Fibroblast of skin of left biceps (primary cell): ENCODE measurements at places on chromosomes 7 and 10.

DNA sequence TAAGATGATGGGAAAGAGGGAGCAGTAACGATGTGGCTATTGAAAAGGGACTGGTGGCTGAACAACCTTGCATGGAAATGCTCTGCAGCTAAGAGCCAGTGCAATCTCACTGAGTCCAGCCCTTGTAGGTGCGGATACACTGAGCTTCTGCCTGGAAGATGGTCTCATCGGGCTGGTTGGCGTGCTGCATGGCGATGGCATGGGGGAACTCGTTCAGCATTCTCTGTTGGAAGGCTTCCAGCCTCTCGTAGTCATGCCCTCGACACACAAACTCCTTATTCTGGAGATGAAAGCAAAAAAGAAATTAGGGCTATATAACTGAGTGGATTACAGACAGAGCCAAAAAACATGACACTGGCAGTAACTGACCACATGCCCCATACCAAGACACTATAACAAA lies 197.8 kb upstream of the IMMP2L start:
- DNase-seq = no peak

- DNase-seq = no peak
These were observed 128.7 kb downstream of the C10orf105 start for GRCh38 chr10:71590781-71591350.

DNA sequence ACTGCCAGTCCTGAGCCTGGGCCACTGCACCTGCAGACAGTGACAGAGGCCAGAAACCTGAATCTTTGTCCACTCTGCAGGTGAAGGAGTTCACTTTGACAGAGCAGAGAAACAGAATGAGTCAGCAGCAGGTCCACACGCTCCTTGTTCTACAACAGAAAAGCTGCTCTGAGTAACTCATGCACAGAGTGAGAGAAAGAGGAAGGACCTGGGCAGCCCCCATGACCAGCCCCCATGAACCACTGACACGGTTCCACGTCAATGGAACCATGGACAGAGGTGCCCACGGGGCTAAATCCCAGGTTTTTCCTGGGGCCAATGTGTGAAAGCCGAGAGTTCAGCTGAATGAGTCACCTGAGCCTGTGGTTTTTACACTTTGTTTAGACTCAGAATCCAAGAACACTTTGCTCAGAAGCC lies 40.8 kb upstream of the CTBP2 start:
- no peak for DNase-seq

DNA sequence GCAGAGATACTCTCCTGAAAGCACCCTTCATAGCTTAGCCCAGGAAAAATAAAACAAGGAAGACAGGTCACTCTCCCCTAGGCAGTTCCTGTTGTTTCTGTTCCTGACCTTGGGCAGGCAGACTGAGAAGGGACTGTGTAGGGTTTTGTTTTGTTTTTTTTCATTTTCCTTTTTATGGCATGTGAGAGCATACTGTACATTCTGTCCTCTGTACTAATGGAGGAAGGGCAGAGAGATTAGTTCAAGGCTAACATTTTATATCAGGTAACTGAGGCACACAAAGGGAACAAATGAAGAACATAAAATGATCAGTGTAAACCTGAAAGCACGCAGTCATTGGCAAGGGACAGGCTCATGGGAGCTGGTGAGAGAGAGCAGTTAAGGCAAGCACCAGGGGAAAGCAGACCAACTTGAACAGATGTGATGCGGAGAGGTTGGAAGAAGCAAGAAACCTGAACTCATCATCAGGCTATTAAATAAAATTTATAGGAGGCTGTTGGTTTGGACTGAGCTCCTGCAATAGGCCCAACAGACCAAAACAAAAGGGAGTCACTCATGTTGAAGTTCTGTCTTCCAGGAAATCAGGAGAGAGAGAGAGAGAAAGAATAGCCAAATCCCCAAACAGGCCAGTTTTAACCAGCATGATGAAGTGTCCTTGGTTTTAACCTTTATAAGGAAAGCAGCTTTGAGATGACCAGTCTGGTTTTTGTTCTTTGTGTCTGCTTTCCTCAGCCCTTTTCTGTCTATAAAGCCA lies 34.1 kb upstream of the PDCD4 start:
- no peak for DNase-seq

- DNase-seq = no peak
These were observed 36.5 kb downstream of the NRBF2 start for GRCh38 chr10:63169624-63170023.

DNA sequence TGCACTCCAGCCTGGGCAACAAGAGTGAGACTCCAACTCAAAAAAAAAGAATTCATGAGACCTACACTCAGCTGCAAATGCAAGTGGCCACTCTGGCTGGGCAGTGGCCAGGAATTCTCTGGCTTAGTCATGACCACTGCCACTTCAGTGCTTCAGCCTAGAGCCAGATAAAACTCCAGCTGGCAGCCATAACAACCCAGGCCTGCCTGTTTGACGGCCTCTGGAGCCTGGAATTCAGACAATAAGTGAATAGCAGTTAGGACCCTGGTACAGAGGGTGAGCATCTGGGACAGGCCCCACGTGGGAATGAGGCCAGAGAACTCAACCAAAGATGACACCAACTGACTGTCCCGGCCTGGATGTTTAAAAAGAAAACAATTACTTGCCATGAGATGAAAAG lies 18.9 kb downstream of the RCC1L start:
- no peak for DNase-seq

GRCh38 chr7:108086546-108086945 lies 43.6 kb downstream of the LAMB4 start:
- no peak for DNase-seq

GRCh38 chr7:1931256-1931950 lies 261.3 kb downstream of the ELFN1 start:
- DNase-seq = no peak

DNA sequence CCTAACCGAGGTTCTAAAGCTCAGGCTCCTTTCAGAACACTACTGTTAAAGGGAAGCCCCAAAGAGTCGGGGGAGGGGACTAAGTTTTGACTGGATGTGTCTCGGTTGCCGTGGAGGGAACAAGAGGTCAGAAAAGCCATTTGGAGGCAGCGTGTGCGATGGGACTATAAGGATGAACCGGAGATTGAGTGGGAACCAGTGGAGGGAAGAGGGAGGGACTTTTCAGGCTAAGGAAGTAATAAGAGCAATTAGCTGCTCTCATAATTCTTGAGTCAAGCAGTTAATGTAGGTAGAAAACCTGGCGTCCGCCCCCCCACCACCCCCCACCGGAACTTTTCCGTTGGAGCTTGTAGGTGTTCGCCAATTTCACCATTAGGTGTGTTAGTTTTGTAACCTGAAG lies 491 bp upstream of the AKAP9 start:
- no peak for DNase-seq

DNA sequence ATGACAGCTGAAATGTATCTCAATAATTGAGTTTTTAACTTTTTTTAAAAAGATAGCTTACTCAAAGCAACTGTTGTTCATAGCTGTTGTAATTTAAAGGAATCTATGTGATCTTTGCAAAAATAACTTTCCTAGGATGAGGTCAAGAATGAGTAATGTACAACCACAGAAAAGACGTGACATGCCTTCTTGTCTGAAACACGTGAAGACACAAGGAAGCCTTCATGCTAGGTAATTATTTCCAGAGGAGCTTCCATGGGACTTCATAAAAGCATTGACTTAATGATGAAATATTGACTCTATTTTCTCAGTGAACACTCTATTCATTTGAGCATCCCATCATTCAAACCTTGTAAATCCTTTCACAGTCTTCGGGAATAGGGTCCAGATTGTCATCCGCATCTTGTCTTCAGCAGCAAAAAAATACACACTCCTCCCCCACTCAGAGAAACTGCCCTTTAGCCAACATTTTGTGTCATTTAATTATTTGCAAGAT lies 528.0 kb downstream of the NRG3 start:
- DNase-seq = peak; percentile 9

DNA sequence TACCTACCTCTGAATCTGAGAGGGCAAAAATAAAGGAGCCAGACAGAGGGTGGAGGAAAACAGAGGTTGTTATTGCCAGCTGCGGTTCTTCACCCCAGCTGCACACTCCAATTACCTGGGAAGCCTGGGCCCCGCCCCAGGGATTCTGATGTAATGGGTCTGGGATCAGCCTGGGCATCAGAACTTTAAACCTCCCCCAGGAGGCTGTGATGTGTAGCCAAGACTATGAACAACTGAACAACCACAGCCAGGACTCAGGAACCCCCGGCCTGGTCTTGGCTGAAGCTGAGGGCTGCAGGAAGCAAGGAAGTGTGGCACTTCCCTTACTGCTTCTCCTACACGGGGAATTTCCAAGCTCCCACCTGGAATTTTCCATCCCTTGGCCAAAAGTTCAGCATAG lies 89.3 kb downstream of the HIP1 start:
- no peak for DNase-seq

- DNase-seq = peak; percentile 90
These were observed 97.6 kb upstream of the ZNF438 start for GRCh38 chr10:31129271-31129670.

DNA sequence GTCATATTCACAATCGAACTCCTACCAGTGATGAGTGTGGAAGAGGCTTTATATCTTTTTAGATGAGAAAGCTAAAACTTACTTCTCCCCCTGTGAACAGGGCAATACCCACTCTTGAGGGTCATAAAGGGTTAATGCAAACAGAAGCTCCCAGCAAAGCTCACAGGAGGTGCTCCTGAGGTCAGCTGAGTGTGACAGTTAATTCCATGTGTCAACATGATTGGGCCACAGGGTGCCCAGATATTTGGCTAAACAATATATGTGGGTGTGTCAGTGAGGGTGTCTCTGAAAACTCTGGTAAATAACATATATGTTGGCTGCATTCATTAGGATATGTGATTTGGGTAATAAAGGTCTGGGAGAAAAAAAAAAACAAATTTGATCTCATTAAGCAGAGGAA lies 86.0 kb downstream of the HIP1 start:
- DNase-seq = no peak

DNA sequence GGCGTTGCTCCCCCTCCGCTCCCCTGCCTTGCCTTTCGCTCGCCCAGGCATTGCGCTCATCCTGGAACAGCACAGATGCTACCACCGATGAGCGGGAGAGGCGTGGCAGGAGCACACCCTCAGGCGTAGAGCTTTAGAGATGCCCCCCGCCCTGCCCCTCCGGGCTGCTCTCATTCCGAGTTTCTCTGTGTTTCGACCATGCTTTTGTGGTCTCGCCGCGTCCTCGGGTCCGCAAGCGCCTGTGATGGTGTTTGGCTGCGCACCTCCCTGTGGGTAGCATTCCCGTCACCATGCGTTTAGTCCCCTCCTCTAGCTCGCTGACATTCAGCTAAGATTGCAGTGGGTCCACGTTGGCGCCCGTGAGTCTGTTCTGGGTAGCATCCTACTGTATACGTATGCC lies 18.7 kb downstream of the NOM1 start:
- DNase-seq = no peak

GRCh38 chr7:76064208-76064970 lies 16.5 kb downstream of the MDH2 start:
- no peak for DNase-seq

DNA sequence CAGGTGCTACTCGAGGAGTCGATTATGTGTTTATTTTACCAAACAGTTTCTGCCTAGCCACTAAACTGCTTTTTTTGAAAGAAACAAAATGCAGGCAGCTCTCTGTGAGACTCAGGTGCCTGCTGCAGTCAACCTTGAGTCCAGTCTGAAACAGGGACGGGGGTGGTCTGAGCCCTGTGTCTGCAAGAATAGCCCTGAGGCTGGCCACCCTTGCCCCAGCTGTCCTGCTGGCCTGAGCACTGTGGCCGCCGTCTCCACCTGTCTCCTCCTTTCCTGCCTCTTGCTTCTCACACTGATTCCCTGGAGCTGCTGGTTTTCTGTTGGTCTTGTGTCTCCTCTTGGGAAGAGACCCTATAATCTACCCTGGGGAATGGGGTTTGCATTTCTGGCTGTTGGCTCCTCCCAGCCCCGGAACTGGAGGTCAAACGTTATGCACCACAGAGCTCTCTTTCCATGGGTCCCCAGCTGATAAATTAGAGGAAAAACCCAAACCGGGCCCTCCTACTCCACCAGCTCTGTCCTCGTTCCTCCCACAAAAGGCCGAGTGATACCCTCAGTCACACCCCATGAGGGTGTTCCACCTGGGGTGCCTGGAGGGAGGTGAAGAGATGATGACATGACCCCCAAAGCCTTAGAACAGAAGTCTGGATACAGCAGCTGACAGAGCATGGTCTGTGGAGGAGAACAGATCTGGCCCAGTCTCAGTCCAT lies 15.0 kb upstream of the SLC18A3 start:
- no peak for DNase-seq

DNA sequence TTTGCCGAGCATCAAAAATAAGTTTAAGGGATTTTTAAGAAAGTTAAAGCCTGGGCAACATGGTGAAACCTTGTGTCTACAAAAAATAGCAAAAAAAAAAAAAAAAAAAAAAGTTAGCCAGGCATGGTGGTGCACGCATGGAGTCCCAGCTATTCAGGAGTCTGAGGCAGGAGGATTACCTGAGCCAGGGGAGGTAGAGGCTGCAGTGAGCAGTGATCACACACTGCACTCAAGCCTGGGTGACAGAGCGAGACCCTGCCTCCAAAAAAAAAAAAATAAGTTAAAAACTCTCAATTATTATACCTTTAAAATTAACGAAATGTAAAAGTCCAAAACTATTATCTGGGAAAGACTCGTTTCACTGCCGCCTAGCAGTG lies 35.0 kb upstream of the DAGLB start:
- DNase-seq = no peak

DNA sequence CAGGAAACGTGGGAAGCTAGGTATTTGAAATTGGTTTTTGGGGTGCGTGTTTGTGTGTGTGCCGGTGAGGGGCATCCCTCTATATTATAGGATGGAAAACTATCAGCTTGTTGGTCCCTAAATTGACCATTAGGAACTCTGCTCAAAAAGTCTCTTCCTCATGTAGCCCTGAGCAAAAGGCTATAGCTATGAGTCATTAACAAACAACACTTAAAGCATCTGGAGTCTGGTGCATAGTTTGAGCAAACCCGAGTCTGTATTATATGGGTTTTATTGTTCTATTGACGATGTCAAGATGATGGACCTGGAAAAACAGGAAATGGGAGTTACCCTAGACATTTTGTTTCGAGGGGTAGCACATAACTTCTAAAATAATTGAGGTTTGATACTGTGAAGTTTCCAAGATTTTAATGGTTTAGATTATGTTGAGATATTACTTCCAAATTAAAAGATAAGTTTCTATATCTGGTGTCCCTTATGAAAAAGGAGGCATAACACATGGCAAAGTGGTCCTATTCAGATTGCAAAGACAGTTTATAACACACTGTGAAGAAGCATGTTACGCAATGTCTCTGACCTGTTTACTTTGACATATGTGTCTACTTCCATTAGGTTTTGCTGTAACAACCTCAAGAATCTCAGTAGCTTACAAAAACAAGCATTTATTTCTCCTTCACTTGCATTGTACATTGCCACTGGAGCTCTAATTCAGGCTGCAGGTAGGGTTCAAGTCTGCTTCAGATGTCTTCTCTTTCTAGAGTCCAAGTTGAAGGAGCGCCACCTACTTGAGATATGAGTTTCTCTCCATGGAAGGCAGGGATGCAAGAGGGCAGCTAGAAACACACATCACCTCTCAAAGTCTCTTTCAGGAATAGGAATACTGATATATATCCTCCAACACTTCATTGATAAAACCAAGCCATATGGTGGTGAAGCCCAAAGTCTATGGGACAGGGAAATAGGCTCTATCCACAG lies 357.7 kb downstream of the PHF14 start:
- DNase-seq = no peak
